ENCODE measurements at places on chromosomes 16 and 17.

DNA sequence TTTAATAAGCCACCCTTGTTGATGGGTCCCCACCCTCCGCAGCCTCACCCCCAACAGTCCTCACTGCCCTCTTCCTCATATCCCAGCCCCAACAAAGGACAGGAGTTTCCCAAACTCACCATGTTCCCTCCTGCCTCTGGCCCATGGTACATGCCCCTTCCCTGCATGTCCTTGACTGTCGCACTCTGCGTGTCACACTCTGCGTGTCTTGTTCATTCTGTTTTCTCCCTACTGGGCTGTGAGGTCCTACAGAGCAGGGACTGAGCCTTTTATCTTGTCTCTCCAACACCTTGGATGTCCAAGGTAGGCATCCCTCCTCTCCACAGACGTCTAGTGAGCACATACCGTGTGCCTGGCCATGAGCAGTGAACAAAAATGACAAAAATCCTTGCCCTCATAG, 154.7 kb downstream of the SOCS1 start:
- DNase-seq = no peak

- peak; percentile 56 for DNase-seq
Measured at GRCh38 chr16:84593825-84594724, 23.8 kb downstream of the COTL1 start.

- DNase-seq = no peak
Measured at GRCh38 chr16:31036691-31037090, 3.3 kb downstream of the STX4 start.

- DNase-seq = no peak
Measured at GRCh38 chr17:53736516-53737240, 86.0 kb upstream of the KIF2B start.

DNA sequence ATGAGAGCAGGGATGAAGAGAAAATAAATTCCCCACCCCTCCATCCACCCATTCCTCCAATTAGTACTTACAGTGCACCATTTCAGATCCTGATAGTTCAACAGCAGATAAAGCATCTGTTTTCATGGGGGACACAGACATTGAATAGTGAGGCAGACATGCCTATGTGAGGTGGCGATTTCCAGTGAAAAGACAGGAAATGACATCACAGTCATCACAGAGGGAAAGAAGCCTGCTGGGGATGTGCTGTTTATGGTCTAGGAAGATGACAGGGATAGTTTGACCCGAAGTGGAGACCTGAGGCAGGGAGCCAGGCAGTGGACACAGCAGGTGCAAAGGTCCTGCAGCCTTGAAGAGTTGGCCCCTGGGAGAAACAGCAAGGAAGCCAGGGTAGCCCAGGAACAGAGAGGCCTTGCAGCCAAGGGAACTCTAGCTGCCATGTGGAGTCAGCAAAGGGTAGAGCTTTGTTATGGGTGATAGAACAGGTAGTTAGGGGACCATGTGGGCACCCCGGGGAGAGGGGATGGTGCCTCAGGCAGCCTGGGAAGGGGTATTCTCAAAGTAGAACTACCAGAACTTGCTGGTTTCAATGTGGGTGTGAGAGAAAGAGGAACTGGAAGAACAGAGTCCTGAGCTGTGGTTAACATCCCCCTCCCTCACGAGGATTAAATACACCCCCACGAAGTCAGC, 256.6 kb downstream of the CPPED1 start:
- no peak for DNase-seq

GRCh38 chr16:11051879-11052808, 107.8 kb downstream of the CLEC16A start:
- no peak for DNase-seq

DNA sequence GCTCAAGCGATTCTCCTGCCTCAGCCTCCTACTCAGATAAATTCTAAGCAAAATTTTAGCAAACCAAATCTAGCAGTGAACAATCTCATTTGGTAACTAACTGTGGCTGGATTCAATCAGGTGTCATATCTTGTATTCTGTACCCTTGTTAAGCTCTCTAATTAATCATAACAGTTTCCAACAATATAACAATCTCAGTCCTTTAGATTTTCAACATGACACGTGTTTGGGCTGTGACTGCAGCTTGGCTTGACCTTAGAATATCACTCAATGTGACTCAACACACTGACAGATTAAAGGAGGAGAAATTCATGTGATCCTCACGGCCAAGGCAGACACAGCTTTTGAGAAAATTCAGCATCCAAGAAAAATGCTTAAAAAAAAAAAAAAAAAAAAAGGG, 133.6 kb downstream of the BANP start:
- DNase-seq = no peak

- DNase-seq = no peak
Measured at GRCh38 chr16:79996321-79996720, 395.8 kb upstream of the MAF start.

DNA sequence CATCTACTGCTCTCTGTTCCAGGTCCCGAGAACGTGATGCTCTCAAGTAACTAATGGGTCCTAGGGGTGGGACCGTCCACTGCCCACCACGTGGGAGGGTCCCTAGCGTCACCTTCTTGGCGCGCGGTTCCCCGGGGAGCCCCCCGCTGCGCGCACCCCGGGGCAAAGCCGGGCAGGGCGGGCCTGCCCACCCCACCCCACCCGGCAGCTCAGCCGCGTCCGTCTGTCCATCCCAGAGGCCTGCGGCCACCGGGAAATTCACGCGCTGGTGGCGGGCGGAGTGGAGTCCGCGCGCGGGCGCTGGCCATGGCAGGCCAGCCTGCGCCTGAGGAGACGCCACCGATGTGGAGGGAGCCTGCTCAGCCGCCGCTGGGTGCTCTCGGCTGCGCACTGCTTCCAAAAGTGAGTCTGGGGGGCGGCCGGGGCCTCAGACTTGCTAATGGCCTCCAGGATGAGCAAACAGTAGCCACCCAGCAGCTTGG, 494 bp downstream of the PRSS41 start:
- peak; percentile 37 for DNase-seq

DNA sequence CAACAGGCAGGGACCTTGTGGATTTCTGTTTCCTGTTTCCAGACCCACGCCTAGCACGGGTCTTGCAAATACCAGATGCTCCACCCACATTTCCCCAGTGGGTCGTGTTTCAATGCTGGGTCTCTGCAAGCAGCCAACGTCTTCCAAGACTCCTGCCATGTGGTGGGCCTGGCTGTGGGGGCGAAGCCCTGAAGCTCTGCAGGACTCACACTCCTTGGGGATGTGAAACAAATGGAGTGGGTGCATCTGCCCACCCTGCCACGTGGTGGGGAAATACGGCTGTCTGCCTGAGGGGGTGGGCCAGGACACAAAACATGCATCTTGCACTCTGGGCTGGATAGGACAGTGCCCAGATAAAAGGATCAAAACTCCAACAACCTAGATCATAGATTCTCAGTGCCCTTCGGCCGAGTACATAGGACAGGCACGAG, 32.6 kb downstream of the FA2H start:
- DNase-seq = no peak

- no peak for DNase-seq
Measured at GRCh38 chr16:81900014-81900413, 111.3 kb downstream of the SDR42E1 start.

- DNase-seq = no peak
Measured at GRCh38 chr16:74931445-74931844, 53.5 kb downstream of the WDR59 start.

DNA sequence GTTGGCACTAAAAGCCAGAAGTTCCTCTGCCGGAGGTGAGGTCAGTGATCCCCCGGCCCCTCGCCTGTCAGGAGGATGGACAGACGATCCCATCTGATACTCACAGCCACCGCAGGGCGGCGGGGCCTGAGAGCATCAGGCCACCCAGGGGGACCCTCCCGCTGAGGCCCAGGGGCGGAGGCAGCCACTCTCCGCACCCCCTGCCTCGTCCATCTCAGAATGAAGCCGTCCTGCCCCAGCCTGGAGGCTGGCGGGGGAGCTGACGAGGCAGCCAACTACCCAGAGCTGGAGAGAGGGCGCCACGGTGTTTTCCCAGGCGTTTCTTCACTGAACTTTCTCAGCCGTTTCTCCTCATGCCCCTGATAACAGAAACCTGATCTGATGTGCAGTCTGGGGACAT, 22.6 kb downstream of the TPSD1 start:
- DNase-seq = no peak

DNA sequence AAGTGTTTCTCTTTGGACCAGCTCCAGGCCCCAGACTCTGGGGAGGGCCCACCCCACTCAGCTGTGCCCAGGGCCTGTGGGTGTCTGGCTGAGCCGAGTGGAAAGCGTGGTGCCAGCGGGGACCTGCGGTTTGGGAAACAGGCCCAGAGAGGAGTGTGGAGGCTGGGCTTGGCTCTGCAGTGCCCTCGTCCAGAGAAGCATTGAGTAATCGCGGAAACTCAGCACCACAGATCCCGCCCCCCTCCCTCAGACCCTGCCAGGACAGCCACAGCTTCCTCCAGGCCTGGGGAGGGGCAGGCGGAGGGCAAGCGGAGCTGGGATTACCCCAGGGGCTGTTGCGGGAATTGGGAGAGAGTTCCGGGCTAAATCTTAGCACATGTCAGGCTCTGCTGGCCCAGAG, 14.6 kb upstream of the PITPNA start:
- peak; percentile 97 for DNase-seq

GRCh38 chr16:17641990-17642389, 171.2 kb upstream of the XYLT1 start:
- DNase-seq = no peak

DNA sequence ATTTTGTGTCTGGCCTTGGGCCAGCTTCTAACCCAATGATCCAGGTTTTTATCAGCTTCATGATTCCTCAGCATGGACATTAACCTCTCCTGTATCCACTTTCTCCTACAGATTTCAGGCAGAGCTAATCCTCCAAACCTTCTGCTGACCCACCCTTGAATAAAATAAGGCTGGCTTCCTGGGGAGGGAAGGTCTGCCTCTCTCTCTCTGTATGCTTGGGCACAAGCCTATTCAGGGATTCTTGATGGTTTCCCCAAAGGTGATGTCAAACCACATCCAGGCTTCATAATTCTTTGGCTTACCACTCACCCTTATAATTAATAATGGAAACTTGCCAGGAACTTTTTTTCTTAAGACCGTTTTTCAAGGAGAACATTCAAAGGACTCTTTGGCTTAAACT, 240.1 kb downstream of the UTP18 start:
- no peak for DNase-seq

- no peak for DNase-seq
Measured at GRCh38 chr16:76976101-76976500, 214.9 kb upstream of the MON1B start.

DNA sequence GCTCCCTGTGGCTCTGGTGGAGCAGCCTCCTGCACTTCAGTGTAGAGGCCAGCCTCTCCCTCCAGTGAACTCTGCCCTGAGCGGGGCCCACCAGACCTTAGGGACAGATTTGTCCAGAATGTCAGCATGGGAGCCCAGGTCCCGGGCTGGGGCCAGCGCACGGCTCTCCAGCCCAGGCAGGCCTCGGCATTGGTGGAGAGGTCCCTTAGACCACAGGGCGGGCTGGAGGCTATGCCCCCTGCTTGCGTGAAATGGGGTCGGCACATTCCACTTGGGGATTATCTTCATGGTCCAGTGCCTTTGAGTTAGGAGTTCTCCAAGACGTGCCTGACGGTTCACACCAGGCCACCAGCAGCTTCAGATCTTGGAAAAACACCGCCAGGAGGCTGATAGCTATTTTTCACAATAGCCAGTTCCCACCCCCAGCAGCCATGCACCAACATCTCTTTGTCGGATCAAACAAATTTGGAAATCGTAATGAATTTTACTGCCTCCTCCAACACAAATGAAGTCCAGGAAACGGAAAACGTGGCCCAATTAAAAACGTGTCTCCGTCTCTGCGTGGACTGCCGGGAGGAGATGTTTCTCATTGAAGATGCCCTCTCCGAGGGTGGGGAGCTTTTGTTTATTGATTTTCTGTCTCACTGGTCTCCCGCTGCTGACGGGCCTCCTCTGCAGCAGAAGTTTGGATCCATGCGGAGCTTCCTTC, 110.0 kb upstream of the CIBAR2 start:
- no peak for DNase-seq

- DNase-seq = no peak
Measured at GRCh38 chr16:81796583-81797346, 17.7 kb downstream of the PLCG2 start.

DNA sequence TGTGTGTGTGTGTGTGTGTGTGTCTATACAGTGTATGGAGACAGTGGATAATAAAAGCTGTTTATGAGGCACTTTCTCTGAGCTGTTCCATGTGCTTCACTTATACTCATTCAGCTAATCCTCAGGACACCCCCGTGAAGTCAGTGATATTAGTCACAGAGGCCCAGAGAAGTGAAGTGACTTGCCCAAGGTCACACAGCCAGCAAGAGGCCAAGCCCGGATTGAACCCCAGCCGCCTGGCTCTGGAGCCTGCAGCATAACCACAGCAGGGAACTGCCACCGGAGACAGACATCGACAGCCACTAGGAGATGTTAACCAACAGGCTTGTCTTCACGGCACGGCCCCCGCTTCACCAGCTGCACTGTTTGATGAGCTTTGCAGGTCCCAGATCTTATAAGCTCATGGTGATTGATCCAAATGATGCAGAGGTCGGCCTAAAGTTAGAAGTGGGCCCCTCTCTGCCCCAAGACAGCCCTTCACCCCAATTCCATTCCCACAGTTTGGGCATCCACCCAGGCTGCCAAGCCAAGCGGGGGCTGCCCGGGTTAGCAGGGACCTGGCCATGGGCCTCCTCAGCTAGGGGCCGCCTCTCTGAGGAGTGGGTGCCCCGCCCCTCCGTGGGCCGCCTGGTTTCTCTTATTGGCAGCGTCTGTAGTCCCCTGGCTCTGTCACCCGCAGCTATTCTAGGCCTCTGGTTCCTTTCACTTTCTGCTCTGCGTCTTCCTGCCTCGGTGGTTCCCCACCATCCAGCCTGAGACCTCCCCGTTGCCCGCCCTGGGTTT, 30.9 kb downstream of the SOCS1 start:
- no peak for DNase-seq

DNA sequence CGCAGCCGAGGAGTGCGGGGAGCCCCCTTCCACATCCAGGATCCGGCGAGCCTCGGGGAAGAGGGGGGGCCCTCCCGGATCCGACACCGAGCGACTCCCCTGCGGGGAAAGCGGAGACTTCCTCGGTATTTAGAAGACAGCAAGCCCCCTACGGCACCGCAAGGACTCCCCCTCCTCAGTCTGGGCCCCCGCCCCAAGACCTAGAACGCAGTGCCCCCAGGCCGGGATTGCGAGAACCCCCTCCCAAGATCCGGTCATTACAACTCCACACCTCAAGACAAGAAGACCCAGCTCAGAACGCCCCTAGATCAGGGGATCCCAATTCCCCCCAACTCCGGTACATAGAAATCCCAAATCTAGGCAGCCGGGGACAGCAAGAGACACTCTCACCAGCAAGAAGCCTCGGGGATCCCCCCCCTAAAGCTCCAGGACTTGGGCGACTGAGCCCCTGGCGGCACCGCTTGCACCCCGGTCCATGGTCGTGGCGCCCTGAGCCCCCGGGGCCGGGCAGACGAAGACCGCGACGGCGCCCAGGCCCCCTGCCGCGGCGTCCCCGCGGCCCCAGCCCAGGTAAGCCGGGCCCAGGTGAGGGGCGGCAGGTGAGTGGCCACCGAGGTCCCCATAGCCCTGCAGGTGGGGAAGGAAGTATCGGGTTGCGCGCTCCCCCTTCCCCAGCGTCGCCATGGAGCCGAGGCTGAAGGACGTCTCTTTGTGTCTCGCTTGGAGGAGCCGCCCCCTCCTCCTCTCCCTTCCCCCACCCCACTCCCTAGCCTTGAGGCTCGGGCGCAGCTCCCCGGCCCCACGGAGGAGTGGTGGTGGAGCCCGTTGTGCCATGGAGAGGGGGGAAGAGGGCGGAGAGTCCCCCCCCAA, 641 bp downstream of the SBK1 start:
- no peak for DNase-seq

GRCh38 chr17:75673487-75673886, 6.3 kb downstream of the SAP30BP start:
- peak; percentile 33 for DNase-seq

Data from aorta (tissue), 5 donors.